ENCODE measurements at places on chromosomes 1 and 21. TPM values are rescaled to one million over a fixed set of nuclear protein-coding genes. Genes with fewer than 3 reads are reported as not detected.

ANKRD34A gene
- 0.73 TPM for total RNA-seq

AGMAT gene
- total RNA-seq = 0.99 TPM

SMIM1 gene
- 2.8 TPM for total RNA-seq

RIMS3 gene
- 0.33 TPM for total RNA-seq

PKLR gene
- total RNA-seq = not detected

LRRC3 gene
- 0.66 TPM for total RNA-seq

ADORA3 gene
- not detected for total RNA-seq

LDLRAD2 gene
- total RNA-seq = 0.29 TPM

LMOD1 gene
- 22.2 TPM for total RNA-seq

CIART gene
- total RNA-seq = 1.6 TPM

DNM3 gene
- total RNA-seq = 2.0 TPM

MEX3A gene
- 2.0 TPM for total RNA-seq

TTC39A gene
- 1.5 TPM for total RNA-seq

C1QB gene
- total RNA-seq = not detected

IGSF21 gene
- not detected for total RNA-seq

MYBPHL gene
- total RNA-seq = not detected

TRAPPC10 gene
- 18.3 TPM for total RNA-seq

FAM163A gene
- total RNA-seq = not detected

LCA5L gene
- total RNA-seq = 0.66 TPM

VTCN1 gene
- not detected for total RNA-seq

CLCA1 gene
- total RNA-seq = 0.15 TPM

WNT3A gene
- total RNA-seq = not detected

CAMSAP2 gene
- 31.1 TPM for total RNA-seq

RPS8 gene
- 1,101 TPM for total RNA-seq

Data from smooth muscle cell of trachea (primary cell).